Inflammatory macrophage treated with lipopolysaccharide for 1 hour (primary cell): ENCODE measurements at places on chromosomes 7 and 10.
A peak's percentile ranks its signal among the peaks of the same experiment; 100 is the strongest.

DNA sequence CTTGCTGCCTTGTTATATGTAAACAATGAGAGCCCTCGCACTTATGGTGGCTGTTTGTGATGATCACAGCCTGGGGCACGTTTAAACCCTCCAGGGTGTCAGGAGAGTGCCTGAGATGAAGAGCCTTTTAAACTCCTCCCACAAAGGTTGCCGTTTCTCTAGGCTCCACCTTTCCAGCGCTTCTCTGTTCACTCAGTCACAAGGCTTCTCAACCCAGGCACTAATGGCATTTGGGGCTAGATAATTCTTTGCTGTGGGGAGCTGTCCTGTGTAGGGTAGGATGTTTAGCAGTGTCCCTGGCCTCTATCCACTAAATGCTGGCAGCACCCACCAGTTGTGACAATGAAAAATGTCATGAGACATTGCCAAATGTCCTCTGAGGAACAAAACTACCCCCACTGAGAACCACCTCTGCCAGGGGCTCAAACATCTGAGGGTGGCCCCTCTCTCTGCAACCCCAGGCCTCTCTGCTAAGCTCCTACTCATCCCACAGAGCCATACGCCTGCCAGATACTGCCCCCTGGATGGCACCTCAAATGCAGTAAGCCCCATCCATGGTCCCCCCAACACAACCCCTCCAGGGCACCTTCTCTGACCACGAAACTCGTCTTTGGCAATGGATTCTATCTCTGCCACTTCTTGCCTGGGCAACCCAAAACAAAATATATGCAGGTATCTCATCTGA is 144.3 kb upstream of the ZMIZ1 start:
- DNase-seq: no peak

- DNase-seq: peak; percentile 59
Measured at GRCh38 chr10:3972460-3973301, 187.7 kb upstream of the KLF6 start.

GRCh38 chr7:144027070-144027469 is 21.7 kb upstream of the OR2A5 start:
- DNase-seq: no peak

DNA sequence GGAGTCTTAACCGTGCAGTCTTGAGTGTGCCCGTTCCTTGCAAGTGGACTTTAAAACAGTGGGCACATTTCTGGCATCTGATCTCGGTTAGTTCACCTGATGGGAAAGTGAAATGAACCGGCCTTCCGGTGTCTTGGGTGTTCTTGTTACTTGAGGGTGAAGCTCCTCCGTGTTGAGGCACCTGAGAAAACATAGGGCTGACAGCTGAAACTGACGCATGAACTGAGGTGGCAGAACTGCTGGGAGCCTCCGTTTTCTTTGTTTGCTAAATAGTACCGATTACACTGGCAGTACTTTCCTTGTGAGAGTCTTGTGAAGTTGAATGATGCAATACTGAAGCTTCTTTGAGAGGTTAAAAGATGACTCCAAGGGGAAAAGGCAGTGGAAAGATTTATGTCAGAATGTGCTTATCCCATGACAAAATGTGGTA is 62.8 kb upstream of the SAMD8 start:
- peak; percentile 95 for DNase-seq

GRCh38 chr7:151890355-151891004 is 13.6 kb upstream of the PRKAG2 start:
- DNase-seq: peak; percentile 54

DNA sequence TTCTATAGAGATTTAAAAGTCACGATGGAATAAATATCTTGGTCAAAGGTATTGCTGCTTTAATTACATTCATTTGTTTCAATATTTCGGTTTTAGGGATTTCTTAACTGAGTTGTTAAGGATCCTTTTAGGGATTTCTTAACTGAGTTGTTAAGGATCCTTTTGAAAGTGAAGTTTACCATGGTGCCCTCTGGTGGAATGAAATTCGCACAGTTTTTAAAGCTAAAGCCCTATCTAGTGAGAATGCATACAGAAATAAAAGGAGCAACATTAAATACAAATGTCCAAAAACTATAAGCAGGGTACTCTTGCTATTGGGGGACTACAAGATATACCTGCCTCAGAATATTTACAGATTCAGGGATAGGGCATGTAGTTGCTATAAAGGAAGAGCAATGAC is 193.7 kb downstream of the RNLS start:
- peak; percentile 43 for DNase-seq

DNA sequence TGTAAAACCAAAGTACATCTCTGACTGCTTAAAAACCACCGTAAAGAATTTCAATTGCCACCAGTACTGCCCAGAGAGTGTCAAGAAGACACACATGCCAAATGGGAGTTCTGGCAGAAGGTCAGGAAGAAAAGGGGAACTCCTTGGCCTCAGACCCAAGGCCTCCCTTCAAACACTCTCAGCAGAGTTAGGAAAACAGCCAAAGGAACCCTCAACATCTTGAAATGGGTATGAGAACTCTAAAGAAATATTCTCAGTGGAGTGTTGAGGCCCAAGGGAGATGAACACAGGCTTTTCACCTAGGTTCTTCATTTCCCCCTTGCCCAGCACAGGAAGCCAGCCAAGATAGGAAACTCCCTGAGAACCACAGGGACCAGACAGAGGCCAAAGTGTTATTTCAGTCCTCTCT is 96.1 kb upstream of the ASAH2 start:
- DNase-seq: peak; percentile 31

DNA sequence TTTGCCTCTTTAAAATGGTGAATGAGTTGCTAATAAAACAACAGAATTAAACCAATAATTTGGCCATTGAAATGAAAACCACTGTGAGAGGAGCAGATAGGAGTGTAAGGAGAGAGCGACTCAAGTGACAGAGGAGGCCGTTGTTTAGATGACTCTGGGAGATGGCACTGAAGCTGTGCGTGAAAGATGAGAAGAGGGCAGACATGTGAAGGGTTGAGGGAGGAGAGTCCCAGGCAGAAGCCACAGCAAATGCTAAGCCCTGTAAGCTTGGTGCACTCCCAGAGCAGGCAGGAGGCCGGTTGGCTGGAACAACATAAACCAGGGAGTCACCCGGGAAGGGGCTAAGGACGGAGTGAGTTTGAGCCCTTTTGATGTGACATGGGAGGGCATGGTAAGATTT is 814 bp upstream of the OPALIN start:
- DNase-seq: no peak

GRCh38 chr10:60310740-60311139 is 78.9 kb downstream of the ANK3 start:
- no peak for DNase-seq

- no peak for DNase-seq
Measured at GRCh38 chr10:92990615-92991014, 70.0 kb upstream of the CYP26C1 start.

GRCh38 chr7:125504848-125505247 is 575.2 kb upstream of the POT1 start:
- DNase-seq: no peak

GRCh38 chr10:44925811-44926750 is 14.9 kb downstream of the TMEM72 start:
- no peak for DNase-seq

DNA sequence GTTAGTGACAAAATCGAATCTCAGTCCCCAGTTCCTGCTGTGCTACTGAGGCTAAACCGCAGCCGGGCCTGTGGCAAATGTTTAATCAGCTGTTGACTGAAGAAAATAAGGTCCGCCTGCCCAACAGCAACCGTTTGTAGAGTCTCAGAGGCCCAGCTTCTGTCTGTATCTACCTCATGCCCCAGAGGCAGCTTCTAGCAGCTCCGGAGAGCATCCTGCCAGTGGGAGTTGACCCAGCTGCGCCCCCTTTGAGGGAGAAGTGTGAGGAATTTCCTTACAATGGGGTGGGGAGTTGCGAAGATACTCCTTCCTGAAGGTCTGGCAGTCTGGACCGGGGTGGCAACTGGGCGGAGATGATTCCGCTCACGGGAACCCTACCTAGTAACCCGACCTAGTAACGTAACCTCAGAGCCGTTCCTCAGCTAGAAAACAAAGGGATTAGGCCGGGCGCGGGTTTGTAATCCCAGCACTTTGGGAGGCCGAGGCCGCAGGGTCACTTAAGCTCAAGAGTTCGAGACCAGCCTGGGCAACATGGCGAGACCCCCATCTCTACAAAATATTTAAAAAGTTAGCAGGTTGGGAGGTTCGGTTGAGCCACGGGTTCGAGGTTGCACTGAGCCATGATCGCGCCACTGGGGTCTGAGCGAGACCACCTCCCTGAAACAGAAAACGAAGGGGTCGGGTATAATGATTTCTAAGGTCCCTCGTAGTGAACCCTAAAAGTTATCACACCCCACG is 846 bp upstream of the ZNF775 start:
- DNase-seq: peak; percentile 41

- DNase-seq: no peak
Measured at GRCh38 chr7:128417071-128417470, 7.3 kb upstream of the IMPDH1 start.

DNA sequence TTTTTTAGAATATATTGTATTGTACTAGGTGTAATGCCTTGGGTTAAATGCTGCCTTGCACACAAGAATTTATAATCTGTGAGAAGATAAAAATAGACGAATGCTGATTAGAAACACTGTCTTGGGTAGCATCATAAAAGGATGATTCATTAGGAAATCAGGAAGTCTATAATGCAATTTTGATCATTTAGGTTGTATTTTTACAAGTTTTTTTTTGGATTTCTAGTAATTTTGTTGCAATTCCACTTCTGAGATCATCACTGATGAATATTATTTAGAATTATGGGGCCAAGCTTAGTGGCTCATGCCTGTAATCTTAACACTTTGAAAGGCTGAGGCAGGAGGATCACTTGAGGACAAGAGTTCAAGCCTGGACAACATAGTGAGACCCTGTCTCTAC is 29.6 kb downstream of the WBP1L start:
- peak; percentile 72 for DNase-seq

DNA sequence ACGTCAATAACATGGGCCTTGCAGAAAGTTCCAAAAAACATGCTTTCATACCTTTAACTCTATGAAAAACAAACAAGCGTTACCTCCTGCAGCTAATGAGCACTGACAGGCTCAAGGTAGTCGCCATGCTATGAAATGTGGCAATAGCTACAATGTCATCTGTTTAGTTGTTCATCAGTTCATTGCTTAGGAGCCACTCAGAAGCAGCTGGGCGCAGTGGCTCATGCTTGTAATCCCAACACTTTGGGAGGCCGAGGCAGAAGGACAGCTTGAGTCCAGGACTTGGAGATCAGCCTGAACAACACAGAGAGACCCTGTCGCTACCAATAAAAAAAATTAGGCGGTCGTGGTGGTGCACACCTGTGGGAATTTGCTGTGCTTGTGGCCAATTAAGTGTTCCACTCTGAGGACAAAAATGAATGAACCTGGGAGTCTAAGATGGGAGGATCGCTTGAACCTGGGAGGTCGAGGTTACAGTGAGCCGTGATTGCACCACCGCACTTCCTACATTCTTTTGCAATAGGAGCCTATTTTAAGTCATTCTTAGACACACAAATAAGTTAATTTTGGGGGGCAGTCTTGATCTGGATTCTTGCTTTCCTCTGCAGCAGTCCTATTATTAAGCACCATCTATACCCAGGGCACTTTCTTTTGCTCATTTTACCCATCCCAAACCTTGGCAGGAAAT is 276.2 kb upstream of the KLF14 start:
- no peak for DNase-seq
